Stimulated activated naive CD4-positive, alpha-beta T cell treated with Interleukin-2 at 50 U/mL for 16 hours (primary cell): ENCODE measurements at places on chromosomes 6 and 20.

DNA sequence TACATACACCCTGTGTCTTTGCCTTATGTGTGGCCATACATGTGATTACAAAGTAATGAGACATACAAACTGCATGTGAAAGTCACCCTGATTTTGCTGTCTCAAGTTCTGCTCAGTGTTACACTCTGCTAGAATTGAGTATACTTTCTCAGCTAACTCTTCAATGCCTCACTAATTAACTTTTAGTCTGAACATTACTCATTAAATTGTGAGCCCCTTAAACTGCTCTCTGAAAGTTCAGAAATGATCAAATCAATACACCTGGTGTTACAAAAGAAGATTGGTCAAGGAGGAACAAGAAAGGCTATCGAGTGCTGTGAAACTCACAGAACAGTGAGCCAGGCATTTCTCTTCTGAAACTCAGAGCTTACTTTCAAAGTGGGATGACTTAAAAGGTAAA lies 71.3 kb downstream of the MKKS start:
- DNase-seq: no peak

- no peak for DNase-seq
Measured at GRCh38 chr6:3781504-3781903, 30.0 kb upstream of the PXDC1 start.

DNA sequence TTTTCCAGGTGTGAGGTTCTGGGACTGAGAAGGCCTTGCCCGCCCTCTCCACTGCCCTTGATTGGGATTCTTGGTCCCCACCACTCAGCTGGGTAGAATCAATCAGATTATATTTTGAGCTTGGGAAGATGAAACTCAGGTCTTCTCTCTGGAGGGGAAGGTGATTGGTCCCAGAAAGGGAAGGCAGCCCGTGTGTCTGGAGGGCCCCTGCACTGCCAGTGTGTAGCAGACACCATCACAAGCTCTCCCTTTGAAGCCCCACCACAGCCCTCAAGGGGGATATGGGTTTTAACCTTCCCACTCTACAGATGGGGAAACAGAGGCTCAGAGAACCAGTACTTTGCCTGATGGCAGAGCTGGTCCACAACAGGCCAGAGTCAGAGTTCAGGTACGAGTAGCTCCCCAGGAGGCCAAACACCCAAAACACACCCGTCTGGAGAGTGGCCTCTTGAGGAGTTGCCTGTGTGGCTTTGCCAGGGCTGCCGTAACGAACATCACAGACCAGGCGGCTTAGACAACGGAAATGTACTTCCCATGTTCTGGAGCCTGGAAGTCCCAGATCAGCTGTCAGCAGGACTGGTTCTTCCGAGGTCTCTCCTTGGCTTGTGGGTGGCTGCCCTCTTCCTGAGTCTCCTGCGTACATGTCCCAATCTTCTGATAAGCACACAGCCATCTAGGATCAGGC lies 205.6 kb downstream of the SYNDIG1 start:
- no peak for DNase-seq

- no peak for DNase-seq
Measured at GRCh38 chr20:32559753-32560380, 25.3 kb downstream of the NOL4L start.

- no peak for DNase-seq
Measured at GRCh38 chr20:61759286-61760065, 306.2 kb downstream of the TAF4 start.

DNA sequence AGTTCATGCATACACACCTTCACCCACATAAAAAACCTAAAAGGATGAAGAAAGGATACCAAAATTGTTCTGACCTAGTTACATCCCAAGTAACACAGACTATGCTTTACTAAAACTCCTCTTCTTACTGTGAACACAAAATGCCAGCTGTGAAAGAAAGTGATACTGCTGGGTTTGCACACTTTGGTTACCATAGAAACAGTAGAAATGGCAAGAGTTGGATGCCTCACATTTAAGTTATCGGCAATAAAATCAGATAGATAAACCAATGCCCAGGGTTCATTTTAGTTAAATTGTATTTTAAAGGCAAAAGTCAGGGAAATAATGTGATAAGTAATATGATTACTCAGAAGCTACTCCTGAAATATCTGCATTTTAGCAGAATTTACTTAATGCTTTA lies 161.9 kb downstream of the CDK19 start:
- DNase-seq: no peak

GRCh38 chr6:75307364-75308004 lies 22.9 kb upstream of the TMEM30A start:
- DNase-seq: no peak

DNA sequence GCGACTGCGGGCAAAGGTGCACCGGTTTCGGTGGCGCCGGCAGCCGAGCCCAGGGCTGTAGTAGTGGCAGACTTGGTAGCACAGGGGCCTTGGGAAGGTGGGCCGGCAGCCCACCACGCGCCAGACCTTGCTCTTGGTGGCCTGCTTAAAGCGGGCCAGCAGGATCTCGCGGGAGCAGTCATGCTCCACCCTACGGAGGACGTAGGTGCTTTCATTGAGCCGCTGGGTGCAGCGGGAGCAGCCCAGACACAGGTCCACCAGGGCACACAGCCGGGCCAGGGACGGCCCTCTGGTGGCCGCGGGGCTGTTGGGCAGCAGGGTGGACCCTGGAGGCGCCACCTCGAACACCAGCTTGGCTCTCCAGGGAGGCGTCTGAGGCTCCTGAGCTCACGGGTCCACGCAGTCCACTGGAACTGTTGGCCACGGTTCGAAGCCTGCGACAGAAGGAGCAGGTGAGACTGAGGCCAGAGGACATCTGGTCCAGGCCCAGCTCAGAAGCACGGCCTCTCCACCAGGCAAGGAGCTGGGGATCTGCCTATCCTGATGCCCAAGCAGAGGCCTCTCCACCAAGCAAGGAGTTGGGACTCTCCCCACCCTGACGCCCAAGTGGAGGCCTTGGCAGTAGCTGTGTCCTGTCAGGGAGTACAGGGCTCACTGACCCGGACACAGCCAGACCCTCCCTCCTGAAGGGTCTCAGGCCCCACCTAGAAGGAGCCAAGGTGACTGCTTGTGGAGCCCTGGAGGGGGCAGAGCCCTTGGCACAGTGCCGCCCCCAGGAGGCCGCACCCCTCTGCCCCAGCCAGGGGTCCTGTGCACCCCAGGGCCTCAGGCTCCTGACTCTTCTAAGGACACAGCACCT lies 1.0 kb downstream of the HELZ2 start:
- DNase-seq: no peak

GRCh38 chr6:36120018-36120417 lies 10.3 kb upstream of the MAPK13 start:
- DNase-seq: no peak

DNA sequence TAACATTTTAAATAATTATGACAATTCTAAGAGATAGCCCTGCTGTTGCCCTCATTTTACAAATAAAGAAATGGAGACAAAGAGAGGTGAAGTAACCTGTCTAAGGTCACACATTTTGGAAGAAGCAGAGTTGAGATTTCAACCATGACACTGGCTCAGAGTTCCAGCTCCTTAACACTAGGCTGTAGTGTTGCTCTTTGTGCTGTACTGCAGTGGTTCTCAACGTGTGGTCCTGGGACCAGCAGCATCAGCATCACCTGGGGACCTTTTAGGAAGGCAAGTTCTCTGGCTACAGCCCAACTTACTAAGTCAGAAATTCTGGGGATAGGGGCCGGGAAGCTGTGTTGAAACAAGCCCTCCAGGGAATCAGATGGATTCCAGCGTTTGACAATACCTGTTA lies 62.4 kb upstream of the FERMT1 start:
- DNase-seq: no peak

GRCh38 chr6:35955071-35955470 lies 34.2 kb upstream of the SRPK1 start:
- DNase-seq: no peak

- DNase-seq: no peak
Measured at GRCh38 chr20:15867899-15868298, 705.3 kb downstream of the KIF16B start.

DNA sequence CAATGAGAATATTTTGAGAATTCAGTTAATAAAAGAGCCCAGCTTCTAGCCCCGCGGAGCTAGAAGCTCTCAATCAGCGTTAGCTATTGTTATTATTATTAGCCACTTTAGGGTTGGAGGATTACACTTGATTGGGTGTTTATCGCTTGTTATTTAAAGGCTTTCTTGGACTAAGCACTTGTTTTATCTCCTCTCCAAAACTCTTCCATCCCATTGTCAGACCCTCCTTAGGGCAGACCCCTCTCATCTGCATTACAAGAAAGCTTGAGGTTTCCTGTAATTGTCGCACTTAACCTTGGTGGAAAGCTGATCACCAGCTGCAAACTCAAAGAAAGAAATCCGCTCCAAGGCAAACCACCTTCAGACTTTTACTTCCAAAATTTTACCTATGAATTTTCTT lies 4.8 kb downstream of the DPPA5 start:
- DNase-seq: no peak

DNA sequence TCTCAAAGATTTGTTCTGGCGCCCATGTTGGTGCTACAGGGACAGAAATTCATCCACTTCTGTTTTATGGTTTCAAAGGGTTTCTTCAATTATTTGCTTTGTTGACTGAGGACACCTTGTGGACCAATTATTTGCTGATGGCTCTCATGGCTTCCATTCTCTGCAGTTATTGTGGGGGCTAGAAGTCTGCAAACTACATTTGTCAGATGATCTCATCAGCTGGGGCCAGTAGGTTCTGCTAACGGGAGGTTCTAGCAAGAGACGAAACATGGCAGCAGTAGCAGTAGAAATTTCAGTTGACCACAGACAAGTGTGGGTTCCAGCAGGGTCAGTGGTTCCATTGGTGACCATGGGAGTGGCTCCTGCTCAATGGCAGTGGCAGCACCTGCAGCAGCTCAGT lies 72.8 kb upstream of the BLCAP start:
- no peak for DNase-seq

DNA sequence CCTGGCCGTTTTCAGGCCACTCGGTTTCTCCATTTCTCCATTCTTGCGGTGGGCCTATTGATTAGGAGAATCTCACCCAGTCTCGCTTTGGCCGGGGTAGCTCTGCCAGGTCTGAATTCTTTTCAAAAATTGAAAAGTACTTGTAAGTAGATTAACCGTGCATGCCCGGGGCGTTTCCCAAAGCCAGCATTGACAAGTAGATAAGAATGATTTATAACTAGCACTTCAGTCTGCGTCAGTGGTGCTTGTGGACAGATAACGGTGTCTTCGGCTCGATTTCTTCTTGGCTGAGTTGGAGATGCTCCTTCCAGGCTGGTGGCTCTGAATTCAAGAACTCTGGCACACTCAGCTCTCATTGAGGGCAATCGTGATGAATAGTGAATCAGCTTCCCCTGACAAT lies 29.0 kb downstream of the SLC24A3 start:
- DNase-seq: no peak

DNA sequence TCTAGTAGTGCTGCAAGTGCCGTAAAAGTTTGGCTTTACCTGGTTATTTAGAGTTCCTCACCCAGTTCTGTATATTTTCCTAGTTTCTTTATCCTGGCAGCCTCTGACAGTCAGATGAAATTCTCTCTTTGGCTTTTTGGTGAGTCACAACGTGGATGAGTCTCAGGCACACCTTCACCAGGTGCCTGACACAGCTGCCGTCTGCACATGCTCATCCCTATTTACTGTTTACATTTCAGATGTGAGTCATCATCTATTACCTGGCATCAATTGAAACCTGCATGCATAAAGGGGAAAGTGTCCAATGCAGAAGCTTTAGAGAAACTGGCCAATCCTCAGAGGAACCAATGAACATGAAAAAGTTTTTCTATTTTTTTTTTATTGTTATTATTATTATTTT lies 33.3 kb upstream of the ADGRF4 start:
- no peak for DNase-seq

DNA sequence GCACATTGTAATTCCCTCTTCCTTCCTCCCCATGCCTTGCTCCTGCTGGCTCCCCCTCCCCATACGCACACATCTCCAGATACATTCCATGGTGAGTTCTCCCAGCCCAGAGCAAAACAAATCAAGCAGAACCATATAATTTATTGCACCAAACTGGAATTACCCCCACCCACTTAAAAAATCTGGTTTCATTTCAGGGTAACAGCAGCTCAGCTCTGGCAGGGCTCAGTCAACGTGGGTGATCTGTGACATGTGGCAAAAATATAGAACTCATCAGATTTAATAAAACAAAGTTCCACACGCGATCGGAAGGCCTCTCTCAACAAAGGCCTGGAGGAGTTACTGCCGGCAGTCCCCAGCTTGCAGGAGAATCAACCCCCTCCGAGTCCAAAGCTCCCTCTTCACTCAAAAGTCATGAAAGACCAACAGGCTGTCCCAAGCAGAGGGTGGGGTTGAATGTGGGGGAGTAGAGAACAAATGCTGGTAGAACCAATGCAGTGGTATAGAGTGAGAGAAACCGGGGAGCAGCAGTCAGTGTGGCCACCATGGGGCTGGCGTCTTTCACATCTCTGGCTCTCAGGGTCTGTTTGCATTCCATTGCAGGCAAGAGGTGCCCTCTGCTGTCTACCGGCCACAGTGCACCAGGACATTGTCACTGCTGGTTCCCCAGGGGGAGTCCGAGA lies 323.3 kb upstream of the NT5E start:
- DNase-seq: no peak

DNA sequence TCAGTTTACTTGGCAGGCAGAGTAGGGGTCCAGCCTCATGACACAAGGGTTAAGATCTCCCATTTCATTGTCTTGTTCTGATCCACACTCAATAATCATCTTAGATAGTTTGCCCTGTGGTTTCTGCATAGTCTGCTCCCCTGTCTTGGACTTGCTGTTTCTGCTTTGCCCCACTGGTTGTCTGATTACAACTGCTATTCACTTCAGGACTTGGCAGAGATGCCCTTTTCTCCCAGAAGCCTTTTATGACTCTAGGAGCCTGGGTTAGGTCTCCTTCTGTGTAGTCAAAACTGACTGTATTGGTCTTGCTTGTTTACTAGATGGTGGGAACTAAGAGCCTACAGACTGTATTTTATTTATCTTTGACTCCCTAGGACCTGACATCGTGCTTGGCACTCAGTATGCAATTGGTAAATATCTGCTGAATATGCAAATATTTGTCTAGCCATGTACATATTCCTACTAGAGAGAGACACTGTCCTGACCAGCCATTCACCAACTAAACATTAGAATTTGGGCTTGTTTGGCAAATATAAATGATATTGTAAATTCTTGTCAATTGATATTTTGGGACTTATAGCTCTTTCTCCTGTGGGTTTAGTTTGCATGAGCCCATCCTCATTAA lies 165.9 kb upstream of the KCNK16 start:
- DNase-seq: no peak
